A549 treated with dexamethasone at 1 μM for 4 hours (cell line): ENCODE measurements at places on chromosomes 1 and 21. TPM values are rescaled to one million over a fixed set of nuclear protein-coding genes. Genes with fewer than 3 reads are reported as not detected.

Gene CNIH4
- 102 to 115 TPM (median 106 TPM) in 5 replicates for total RNA-seq

Gene TFAP2E
- 0.47 to 0.80 TPM (median 0.65 TPM) in 5 replicates for total RNA-seq

Gene KCNA3
- total RNA-seq = not detected in 5 replicates

Gene FAM43B
- total RNA-seq = 2.7 to 4.5 TPM (median 3.6 TPM) in 5 replicates

Gene CR1L
- total RNA-seq = 0.18 TPM in 1 of 5 replicates, not detected in the others

Gene SPATA45
- total RNA-seq = 0.20 to 0.46 TPM (median 0.42 TPM) in 3 of 5 replicates, not detected in the others

Gene PEAR1
- 5.0 to 9.3 TPM (median 6.5 TPM) in 5 replicates for total RNA-seq

Gene SNRNP40
- 39.1 to 43.6 TPM (median 41.8 TPM) in 5 replicates for total RNA-seq

Gene CGN
- total RNA-seq = 1.8 to 2.8 TPM (median 2.6 TPM) in 5 replicates

Gene DCDC2B
- not detected in 5 replicates for total RNA-seq

Gene TNFSF18
- total RNA-seq = not detected in 5 replicates

Gene ACTL8
- total RNA-seq = 1.5 to 1.8 TPM (median 1.7 TPM) in 5 replicates

Gene GPR161
- 10.3 to 18.0 TPM (median 16.2 TPM) in 5 replicates for total RNA-seq

Gene DPM3
- total RNA-seq = 63.4 to 82.2 TPM (median 77.7 TPM) in 5 replicates

Gene LCE3D
- 2.1 to 4.5 TPM (median 3.6 TPM) in 5 replicates for total RNA-seq

Gene IL6R
- 18.6 to 29.4 TPM (median 27.5 TPM) in 5 replicates for total RNA-seq

Gene KRTAP19-4
- not detected in 5 replicates for total RNA-seq

Gene NPR1
- total RNA-seq = 1.6 to 3.2 TPM (median 2.3 TPM) in 5 replicates

Gene EPHA10
- total RNA-seq = 0.98 to 2.3 TPM (median 1.2 TPM) in 5 replicates

Gene LAMTOR5
- 158 to 207 TPM (median 161 TPM) in 5 replicates for total RNA-seq

Gene MTOR
- 13.3 to 16.5 TPM (median 14.9 TPM) in 5 replicates for total RNA-seq

Gene ARMH1
- 0.35 to 1.2 TPM (median 0.71 TPM) in 5 replicates for total RNA-seq

Gene KRTAP19-1
- total RNA-seq = not detected in 5 replicates

Gene NFASC
- 0.70 to 1.3 TPM (median 1.1 TPM) in 5 replicates for total RNA-seq

Gene FABP3
- not detected in 5 replicates for total RNA-seq

Gene GPR137B
- 14.2 to 18.9 TPM (median 16.7 TPM) in 5 replicates for total RNA-seq

Gene IL24
- 0.25 to 0.50 TPM (median 0.39 TPM) in 5 replicates for total RNA-seq

Gene SUCO
- total RNA-seq = 8.8 to 12.4 TPM (median 9.7 TPM) in 5 replicates

Gene ST6GALNAC5
- total RNA-seq = 0.09 to 0.29 TPM (median 0.15 TPM) in 4 of 5 replicates, not detected in the other

Gene TMEM79
- 4.8 to 8.1 TPM (median 7.4 TPM) in 5 replicates for total RNA-seq

Gene TNFSF4
- total RNA-seq = 0.02 to 0.09 TPM (median 0.08 TPM) in 3 of 5 replicates, not detected in the others

Gene CFH
- total RNA-seq = 3.7 to 5.8 TPM (median 4.4 TPM) in 5 replicates

Gene CFAP45
- 0.53 to 0.80 TPM (median 0.75 TPM) in 5 replicates for total RNA-seq

Gene NAXE
- total RNA-seq = 148 to 167 TPM (median 154 TPM) in 5 replicates

Gene HHAT
- 1.5 to 2.2 TPM (median 1.8 TPM) in 5 replicates for total RNA-seq

Gene FCRL4
- not detected in 5 replicates for total RNA-seq

Gene DOP1B
- total RNA-seq = 3.1 to 5.0 TPM (median 3.6 TPM) in 5 replicates

Gene LCE1D
- not detected in 5 replicates for total RNA-seq
